ENCODE measurements at places on chromosomes 6 and 20.

GRCh38 chr6:33957131-33957891, 153.5 kb upstream of the MLN start:
- no peak for DNase-seq

- DNase-seq, result no peak
Measured at GRCh38 chr6:41630946-41631345, 7.3 kb upstream of the MDFI start.

DNA sequence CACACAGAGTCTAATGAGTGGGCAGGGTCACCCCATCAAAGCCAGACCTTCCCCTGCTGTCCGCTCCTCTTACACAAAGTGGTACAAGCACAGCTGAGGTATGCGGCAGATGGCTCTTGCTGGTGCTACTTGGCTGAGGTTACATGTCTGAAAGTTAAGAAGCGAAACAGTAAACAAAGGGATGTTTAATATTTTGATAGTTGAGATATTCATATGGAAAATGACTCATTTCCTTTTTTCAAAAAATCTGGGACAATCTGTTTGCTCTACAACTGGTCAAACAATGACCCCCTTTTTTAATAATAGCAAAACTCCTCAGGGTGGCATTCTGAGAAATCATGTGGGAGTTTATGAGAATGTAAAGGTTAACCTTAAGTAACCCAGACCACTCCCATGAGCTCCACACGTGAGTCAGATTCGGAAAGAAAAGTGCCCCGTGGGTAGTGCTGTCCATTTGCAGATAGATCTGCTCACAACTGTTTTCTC, 245.3 kb downstream of the TBXT start:
- DNase-seq, result no peak

- DNase-seq, result no peak
Measured at GRCh38 chr20:846894-847278, 13.4 kb downstream of the FAM110A start.

DNA sequence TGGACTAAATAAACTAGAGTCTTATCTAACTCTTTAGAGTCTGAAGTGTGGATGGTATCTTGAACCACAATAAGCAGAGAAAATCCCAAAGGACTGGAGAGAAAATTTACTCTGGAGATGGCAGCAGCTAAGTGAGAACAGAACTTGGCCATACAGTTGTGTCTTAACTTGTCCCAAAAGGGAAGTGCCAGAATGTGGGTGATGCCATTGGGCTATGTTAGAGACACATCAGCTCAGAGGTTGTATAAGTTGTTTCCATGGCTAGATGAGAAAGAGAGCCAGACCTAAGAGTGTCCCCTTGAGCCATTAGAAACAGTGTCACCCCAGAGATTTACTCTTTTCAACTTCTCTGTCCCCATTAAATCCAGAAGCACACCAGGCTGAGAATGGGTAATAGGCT, 36.2 kb downstream of the FOXO3 start:
- DNase-seq, result no peak

DNA sequence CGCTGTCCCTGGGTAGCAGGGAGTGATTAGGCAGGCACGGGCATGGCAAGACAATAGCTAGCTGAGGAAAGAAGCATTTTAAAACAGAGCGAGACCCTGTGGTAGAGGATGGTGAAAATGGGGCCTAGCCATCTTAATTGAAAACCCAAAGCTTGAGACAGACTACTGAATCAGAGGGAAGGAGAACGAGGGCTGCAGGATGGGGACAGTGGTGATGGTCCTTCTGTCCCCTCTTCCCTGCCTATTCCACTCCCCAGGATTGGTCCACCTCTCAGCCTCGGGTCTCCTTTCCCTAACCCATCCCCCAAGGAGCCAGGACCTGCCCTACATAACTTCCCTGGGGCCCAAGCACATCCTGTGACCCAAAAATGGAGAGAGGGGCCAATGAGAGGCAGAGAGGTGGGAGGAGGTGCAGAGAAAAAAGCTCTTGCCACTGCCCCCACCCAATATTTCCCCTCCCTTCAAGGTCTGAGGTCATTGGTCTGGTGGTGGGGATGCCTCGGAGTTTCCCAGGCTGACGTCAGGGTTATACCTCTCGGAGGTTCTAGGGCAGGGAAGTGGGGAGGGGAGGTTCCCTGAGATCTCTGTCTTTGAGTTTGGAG, 884 bp upstream of the CUTA start:
- no peak for DNase-seq

DNA sequence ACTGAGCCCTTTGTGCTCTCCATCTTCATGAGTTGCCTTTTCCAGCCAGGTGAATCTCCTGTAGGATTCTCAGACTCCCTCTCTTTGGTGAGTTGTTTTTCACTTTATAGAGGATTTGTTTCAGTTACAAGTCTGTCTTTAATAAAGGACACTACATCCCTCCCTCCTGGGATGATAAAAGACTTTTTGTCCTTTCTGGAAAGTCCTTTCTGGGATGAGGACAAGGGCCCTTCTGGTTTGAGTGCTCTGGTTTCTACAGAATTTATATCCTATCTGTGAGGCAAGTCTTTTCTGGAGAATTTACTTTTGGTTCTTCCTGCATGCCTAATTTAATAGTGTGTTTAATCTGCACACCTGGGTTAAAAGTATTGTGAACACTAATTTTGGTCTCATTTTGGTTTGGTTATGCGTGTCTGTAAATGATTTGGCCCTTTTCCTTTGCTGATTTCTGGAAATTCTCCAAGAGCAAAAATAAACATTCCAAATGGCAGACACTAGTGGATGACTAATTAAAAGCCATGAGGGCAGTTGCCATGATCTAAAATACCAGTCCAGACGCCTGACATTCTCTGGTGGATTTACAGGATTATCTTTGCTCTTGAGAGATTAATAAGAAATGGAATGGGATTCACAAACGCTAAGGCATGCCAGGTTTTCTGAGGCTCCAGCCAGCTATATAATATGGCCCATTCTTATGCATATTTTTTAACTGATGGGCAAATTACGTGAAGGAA, 44.8 kb downstream of the TCP11 start:
- peak; percentile 88 for DNase-seq

GRCh38 chr6:166825553-166826145, 130.7 kb downstream of the RNASET2 start:
- DNase-seq, result no peak

- peak; percentile 37 for DNase-seq
Measured at GRCh38 chr6:20211941-20212391, 303 bp downstream of the MBOAT1 start.
